Kidney glomerular epithelial cell (primary cell): ENCODE measurements at places on chromosomes 7 and 10.

DNA sequence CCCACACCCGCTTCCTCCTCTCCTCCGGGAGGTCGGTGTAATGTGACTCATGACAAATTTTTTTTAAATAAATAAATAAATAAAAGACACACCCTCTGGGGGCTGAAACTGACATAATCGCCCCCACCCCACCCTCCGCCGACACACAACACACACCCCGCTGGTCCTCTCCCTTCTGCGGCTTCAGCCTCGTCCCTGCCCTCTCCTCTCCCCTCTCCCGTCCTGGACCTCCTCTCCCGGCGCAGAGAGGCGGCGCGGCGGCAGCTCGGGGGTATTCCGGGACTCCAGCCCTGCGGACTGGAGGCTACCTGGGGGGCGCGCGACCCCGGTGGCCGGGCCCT is 686 bp downstream of the ABI1 start:
- peak; percentile 46 for DNase-seq

GRCh38 chr10:110349386-110349785 is 44.7 kb upstream of the SMNDC1 start:
- no peak for DNase-seq

DNA sequence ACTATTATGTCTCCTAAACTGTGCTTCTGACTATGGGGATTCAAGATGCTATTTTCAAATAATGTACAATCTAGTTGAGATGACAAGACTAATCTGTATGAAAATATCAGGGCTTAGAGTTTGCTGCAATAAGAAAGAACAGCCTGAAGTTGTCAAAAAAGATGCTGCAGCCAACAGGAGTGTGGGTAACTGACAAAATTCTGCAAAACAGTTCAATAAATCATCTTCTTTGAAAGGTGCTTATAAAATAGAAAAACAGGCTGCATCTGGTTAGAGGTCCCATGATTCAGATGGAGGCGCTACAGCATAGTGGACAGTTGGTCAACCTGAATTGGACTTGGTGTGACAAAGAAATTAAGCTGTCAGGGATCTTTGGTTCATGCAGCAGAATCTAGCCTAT is 511.0 kb downstream of the XPNPEP1 start:
- DNase-seq: no peak

DNA sequence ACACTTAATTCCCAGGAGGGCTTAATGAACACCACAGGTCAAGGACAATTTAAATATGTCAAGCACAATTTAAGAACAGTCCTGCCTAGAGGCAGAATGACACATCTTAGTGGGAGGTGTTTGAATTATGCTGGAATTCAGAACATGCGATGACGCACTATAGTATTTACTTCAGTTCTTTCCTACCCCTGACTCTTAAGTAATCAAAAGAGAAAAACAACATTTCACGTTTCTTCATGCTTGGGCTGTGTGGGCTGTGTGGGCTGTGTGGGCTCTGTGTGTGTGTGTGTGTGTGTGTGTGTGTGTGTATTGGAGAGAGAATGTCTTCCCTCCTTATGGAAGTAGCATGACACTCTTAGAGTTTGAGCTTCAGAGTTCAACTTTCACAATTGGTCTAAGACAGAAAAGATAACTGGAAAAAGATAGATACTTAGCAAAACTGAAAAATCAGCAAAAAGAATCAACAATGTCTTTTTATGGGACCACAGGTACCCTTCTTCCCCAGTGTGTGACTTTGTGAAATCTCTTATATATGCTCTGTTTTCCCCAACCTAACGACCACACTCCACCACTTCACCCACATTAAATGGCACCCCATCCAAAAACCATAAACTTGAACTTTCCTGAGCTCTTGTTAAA is 33.7 kb upstream of the CABCOCO1 start:
- DNase-seq: peak; percentile 90

- DNase-seq: no peak
Observed at GRCh38 chr10:6013413-6014192, 36.3 kb upstream of the IL15RA start.

GRCh38 chr7:118169146-118169545 is 14.8 kb upstream of the LSM8 start:
- DNase-seq: no peak
